ENCODE measurements at places on chromosomes 3 and 15. TPM values are rescaled to one million over a fixed set of nuclear protein-coding genes. Genes with fewer than 3 reads are reported as not detected.

Gene CD86
- 0.29 TPM for total RNA-seq

Gene SAXO2
- 6.2 TPM for total RNA-seq

Gene TMEM266
- total RNA-seq, result not detected

Gene OR5K2
- not detected for total RNA-seq

Gene GHSR
- total RNA-seq, result not detected

Gene SI
- not detected for total RNA-seq

Gene PLCL2
- 5.1 TPM for total RNA-seq

Gene DGKG
- 2.5 TPM for total RNA-seq

Gene EPM2AIP1
- total RNA-seq, result 22.8 TPM

Gene CPEB1
- 29.2 TPM for total RNA-seq

DNA sequence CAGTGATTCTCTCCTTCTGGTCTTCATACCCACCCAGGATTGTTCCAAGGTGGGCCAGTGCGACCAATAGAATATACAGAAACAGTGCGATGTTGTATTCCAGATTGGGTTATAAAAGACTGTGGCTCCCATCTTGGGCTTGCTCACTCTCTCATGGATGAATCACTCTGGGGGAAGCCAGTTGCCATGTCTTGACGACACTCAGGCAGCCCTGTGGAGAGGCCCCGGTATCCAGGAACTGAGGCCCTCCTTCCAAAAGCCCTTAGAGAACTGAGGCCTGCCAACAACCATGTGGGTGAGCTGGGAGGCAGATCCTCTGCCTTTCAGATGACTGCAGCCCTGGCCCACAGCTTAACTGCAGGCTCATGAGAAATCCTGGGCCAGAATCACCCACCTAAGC, 57.2 kb downstream of the SH3GL3 start:
- no peaks in the 10 kb centered on the region for H3K4me1 ChIP-seq
- H3K4me3 ChIP-seq, result no peak overlapping the region
- H3K27ac ChIP-seq, result no peak overlapping the region
- no peak for DNase-seq

DNA sequence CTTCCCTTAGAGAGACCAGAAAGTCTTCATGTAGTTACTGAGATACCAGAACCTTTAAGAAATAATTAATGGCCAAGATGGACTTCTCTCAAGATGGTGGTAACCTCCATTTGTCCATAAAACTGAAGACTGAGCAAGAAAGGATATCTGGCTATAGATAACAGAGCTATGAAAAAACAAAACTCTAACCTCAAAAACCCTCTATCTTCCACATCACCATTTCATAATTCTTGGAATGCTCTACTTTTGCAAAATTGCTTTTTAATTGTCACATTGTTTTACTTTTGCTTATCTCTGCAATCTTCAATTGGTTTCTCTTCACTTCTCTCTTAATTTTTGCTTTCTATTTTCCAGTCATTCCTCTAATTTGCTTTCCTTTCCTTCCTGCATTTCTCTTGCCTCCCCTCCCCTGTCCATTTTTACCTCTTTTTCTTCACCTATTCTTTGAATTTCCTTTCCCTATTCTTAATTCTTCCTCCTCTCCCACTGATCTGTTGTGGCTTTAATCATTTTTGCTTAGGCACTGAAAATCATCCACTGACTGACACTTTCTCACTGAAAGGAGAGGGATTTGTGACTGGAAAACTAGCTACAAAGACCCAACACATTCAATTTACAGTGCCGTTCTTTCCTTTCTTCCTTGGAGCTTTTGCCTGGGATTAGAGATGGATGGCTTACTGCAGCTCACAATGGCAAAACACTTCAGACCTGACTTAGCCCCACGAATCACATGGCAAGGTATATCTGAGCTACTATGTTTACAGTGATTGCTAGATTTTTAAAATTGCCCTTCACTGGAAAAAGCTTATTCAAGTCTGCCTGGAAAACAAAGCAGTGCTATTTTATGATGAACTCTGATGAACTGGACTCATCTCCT, 242.8 kb downstream of the CHST2 start:
- H3K27ac ChIP-seq, result no peak overlapping the region
- H3K36me3 ChIP-seq, result no peaks in the 10 kb centered on the region
- no peaks in the 10 kb centered on the region for H3K4me1 ChIP-seq
- H3K4me3 ChIP-seq, result no peak overlapping the region
- H3K27me3 ChIP-seq, result no peaks in the 10 kb centered on the region
- DNase-seq, result no peak

GRCh38 chr3:48847053-48847503, 596 bp downstream of the PRKAR2A start:
- H3K36me3 ChIP-seq, result no peaks in the 10 kb centered on the region
- H3K27me3 ChIP-seq, result no peaks in the 10 kb centered on the region
- H3K4me1 ChIP-seq, result peaks cover 22% of the 10 kb centered on the region
- DNase-seq, result peak; percentile 89
- H3K4me3 ChIP-seq, result peak overlapping the region; percentile 94

- no peak overlapping the region for H3K27ac ChIP-seq
- DNase-seq, result no peak
- H3K36me3 ChIP-seq, result peaks cover 12% of the 10 kb centered on the region
- no peaks in the 10 kb centered on the region for H3K4me1 ChIP-seq
- H3K27me3 ChIP-seq, result no peaks in the 10 kb centered on the region
Measured at GRCh38 chr3:57652203-57652602, 40.7 kb downstream of the DENND6A start.

DNA sequence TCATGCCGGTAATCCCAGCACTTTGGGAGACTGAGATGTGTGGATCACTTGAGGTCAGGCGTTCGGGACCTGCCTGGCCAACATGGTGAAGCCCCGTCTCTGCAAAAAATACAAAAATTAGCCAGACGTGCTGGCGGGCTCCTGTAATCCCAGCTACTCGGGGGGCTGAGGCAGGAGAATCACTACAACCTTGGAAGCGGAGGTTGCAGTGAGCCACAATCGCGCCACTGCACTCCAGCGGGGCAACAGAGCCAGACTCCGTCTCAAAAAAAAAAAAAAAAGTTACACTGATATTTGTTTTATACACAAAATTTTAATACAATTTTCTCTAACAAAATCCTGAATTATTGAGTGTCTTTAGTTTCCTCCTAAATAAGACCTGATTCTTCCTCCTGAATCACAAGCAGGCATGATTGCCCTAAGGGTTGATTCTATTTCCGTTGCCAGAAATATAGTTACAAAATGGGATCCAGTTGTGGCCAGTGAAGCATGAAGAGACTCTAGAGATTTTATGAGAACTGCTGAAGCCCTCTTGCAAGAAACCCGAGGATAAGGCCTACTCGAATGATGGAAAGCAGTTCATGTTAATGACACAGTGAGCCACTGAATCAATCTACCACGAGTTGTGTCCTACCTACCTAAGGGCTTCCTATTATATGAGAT, 9.6 kb upstream of the SMARCC1 start:
- no peak overlapping the region for H3K27ac ChIP-seq

DNA sequence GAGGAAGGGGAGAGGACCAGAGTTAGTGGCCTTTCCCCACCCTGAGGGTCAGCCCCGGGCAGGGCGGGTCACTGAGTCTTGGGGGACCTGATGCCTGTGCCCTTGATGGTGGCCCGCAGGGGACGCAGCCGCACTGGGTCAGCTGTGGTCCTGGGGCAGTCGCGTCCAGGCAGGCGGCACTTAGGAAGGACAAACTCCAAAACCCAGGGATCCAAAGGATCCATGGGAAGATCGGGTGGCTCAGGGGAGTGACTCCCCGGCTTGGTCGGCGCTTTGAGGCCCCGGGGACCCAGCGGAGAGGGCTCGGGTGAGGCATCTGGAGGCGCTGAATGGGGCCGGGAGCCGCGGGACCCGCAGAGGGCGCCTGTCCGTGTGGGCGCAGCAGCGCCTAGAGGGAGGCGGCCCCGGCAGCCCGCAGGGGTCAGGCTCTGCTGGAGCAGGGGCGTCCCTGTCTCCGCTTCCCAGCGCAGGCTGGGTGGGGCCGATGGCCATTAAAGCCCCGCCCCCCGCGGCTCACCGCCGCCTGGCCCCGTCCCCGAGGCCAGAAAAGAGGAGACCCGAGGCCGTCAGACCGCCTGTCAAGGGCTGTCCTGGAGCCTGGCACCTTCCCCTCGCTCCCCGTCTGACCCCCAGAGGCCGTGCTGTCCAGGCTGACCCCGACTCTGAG, 17.5 kb downstream of the CIDEC start:
- peaks cover 7% of the 10 kb centered on the region for H3K4me1 ChIP-seq
- H3K4me3 ChIP-seq, result peak overlapping the region; percentile 59
- H3K27me3 ChIP-seq, result no peaks in the 10 kb centered on the region
- peak; percentile 92 for DNase-seq
- H3K27ac ChIP-seq, result no peak overlapping the region

DNA sequence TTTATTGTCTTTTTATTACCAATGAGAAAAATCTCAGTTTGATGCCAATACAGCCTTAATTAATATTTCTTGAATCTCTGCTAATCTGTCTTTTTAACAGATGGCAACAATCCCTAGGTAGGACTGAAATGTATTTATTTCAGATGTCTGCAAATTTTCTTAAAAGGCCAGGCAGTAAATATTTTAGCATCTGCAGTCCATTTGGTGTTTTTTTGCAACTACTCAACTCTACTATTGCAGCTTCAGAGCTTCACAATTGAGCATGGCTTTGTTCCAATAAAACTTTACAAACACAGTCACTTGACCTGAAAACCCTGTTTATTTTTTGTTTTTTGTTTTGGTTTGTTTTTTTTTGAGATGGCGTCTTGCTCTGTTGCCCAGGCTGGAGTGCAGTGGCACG, 82.7 kb downstream of the RARB start:
- no peak overlapping the region for H3K27ac ChIP-seq
- no peak overlapping the region for H3K4me3 ChIP-seq
- peaks cover 26% of the 10 kb centered on the region for H3K4me1 ChIP-seq

- no peak for DNase-seq
- H3K27ac ChIP-seq, result no peak overlapping the region
- no peaks in the 10 kb centered on the region for H3K4me1 ChIP-seq
Measured at GRCh38 chr15:55527150-55527549, 19.1 kb upstream of the DNAAF4 start.

GRCh38 chr15:99681990-99682389, 51.2 kb downstream of the LYSMD4 start:
- H3K4me3 ChIP-seq, result no peak overlapping the region
- no peak for DNase-seq
- H3K27me3 ChIP-seq, result no peaks in the 10 kb centered on the region
- H3K27ac ChIP-seq, result peak overlapping the region; percentile 60

DNA sequence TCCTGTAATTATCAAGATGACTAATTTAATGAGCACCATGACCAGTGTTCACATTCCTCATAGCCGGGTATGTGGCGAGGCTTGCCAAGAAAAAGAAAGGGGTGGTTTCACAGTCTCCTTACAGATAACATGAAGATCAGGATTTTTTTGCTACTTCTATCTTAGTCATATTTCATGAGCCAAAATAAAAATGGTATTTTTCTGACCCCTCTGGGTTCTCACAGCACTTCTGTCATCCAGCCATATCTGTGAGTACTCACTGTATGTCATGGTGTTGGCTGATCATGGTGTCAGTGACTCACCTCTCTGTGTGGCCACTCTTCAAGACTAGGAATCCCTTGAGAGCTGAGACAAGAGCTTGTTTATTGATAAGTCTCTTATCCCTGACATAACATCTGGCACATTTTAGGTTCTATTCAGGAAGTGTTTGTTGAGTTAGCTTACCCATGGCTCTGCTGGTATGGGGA, 130.5 kb upstream of the LMCD1 start:
- H3K27ac ChIP-seq, result no peak overlapping the region
- no peak overlapping the region for H3K4me3 ChIP-seq
- peaks cover 17% of the 10 kb centered on the region for H3K4me1 ChIP-seq
- DNase-seq, result peak; percentile 74

DNA sequence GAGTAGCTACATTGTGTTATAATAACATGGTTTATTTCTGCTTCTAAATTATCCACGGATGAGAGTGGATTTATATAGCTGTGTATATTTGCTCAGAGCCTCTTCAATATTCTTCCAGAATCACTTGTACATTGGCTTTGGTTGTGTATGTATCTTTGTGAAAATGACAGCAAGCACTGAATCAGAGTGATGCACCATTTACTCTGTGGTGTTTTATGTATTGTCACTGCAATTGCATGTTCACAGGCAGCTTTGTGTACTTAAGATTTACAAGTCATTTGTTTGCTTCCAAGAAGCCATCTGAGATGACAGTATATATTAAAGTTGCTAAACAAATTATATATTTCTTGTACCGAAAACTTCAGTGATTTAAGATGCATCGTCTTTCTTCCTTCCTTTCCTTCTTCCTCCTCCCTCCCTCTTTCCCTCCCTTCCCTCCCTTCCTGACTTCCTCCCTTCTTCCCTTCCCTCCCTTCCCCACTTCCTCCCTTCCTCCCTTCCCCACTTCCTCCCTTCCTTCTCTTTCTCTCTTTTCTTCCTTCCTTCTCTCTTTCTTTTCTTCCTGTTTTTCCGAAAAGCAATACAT, 362.3 kb upstream of the GOLIM4 start:
- no peak overlapping the region for H3K4me3 ChIP-seq
- no peak overlapping the region for H3K27ac ChIP-seq
- H3K27me3 ChIP-seq, result no peaks in the 10 kb centered on the region
- no peak for DNase-seq

DNA sequence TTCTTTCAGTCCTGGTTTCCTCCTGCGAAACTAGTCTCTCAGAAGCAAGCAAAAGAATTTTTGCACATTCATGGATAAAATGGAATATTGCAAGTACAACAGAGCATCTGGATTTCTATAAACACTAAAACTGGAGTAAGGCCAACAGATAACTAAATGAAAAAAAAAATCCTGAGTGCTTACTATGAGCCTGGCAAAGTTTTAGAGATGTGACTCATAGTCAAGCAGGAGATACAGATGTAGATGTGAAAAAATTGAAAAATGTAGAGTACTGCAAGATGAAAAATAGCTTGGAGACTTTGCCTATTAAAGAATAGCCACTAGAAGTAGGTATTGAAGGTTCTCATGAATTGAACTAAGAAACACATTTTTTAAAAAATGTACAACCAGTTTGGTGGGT, 397.4 kb downstream of the OTOL1 start:
- H3K4me1 ChIP-seq, result peaks cover 11% of the 10 kb centered on the region
- DNase-seq, result peak; percentile 66
- no peaks in the 10 kb centered on the region for H3K36me3 ChIP-seq

GRCh38 chr3:171346582-171347300, 113.5 kb downstream of the TNIK start:
- DNase-seq, result no peak
- H3K4me1 ChIP-seq, result peaks cover 7% of the 10 kb centered on the region
- no peak overlapping the region for H3K4me3 ChIP-seq
- no peaks in the 10 kb centered on the region for H3K36me3 ChIP-seq
- no peak overlapping the region for H3K27ac ChIP-seq

DNA sequence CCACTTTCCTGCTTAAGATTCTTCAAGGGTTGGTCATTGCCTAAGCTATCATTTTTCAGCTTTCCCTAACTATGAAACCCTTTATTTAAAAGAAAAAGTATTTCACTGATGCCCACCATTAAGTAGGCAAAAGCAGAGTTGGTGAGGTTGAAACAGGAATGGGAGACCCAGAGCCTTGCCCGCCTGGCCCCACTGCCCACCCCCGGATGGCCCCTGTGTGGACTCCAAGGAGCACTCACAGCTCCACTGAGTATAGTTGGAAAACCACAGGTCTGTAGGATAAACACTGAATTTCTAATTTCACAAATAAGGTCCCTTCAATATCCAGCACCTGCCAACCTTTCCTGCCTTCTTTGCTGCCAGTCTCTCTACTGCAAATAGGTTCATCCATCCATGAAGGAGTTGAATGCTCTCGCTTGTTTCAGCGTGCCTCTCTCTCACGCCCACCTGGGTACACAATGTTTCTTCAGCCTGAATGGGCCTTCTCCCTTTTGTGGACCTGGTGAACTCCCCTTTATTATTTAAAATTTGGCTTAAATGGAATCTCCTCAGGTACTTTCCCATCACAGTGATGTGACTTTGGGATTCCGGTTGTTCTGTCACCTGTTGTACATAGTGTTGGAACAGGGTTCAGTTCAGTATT, 8.7 kb upstream of the ACAP2 start:
- peak; percentile 19 for DNase-seq
- H3K27me3 ChIP-seq, result peaks cover 2% of the 10 kb centered on the region
- no peaks in the 10 kb centered on the region for H3K4me1 ChIP-seq
- H3K36me3 ChIP-seq, result no peaks in the 10 kb centered on the region
- no peak overlapping the region for H3K4me3 ChIP-seq

Data from osteoblast (primary cell).